Activated CD8-positive, alpha-beta T cell treated with anti-CD3 and anti-CD28 coated beads for 36 hours (primary cell): ENCODE measurements at places on chromosomes 16 and 17. TPM values are rescaled to one million over a fixed set of nuclear protein-coding genes. Genes with fewer than 3 reads are reported as not detected.

FBXO31 gene
- total RNA-seq, result 32.0 TPM

MYL11 gene
- total RNA-seq, result 0.87 TPM

HOXB4 gene
- total RNA-seq, result 2.0 TPM

GAS2L2 gene
- 0.34 TPM for total RNA-seq

RGS9 gene
- 1.9 TPM for total RNA-seq

SULT1A1 gene
- 17.4 TPM for total RNA-seq

CSH2 gene
- not detected for total RNA-seq

KRTAP9-4 gene
- total RNA-seq, result not detected

TNFRSF17 gene
- total RNA-seq, result not detected

SALL1 gene
- not detected for total RNA-seq

MMD gene
- 39.3 TPM for total RNA-seq

- no peak for DNase-seq
Observed at GRCh38 chr17:81379523-81379942, 15.7 kb upstream of the BAHCC1 start.

GRCh38 chr16:71722801-71723536, 1.5 kb downstream of the PHLPP2 start:
- peak; percentile 61 for DNase-seq

GRCh38 chr17:78258323-78259191, 27.1 kb downstream of the TMEM235 start:
- DNase-seq, result peak; percentile 80

DNA sequence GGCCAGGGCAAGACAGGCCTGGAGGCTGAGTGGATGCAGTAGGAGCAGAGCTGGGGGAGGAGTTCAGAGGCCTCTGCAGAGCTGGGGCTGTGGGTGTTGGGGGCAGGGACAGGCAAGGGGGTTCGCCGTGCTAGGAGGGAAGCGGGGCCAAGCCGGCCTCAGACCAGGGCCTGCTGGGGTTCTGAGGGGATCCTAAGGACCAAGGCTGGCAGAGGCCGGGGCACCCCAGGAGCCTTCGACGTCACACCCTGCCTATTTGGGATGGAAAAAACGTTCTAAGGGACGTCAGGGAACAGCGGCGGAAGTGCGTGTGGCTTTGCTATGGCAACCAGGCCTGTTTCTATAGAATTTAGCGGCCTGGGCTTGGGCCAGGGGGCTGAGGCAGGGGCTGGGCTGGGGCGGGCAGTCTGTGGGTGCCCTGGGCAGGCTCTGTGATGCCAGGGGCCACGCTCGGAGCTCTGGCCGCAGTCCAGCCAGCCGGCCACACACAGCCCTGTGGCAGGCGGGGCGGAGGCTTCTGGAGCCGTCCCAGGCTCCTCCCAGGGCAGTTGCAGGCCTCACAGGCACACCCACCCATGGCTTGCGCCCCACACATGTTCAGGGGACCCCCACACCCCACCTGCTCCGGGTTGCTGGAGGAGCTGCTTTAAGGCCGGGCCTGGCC, 3.7 kb downstream of the TRAF7 start:
- no peak for DNase-seq

GRCh38 chr16:89695086-89695874, 6.2 kb downstream of the SPATA2L start:
- DNase-seq, result no peak

DNA sequence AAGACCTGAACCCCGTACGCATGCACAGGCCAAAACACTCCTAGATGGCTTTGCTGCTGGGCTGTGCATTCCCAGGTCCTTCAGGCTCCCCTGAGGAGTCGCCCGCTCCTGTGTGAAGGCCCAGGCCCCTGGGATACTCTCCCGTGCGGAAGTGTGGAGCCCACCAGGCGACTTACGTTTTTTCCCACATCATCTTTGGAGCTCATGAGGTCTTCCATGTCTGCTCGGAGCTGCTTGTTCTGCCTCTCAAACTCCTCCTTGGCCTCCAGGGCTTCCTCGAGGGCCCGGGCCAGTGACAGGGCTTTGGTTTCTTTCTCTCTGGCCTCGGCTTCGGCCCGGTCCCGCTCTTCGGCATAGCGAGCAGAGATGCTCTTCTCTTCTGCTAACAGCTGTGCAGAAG, 56.4 kb downstream of the NDEL1 start:
- DNase-seq, result no peak

- no peak for DNase-seq
Observed at GRCh38 chr16:51524555-51525373, 373.7 kb upstream of the SALL1 start.

DNA sequence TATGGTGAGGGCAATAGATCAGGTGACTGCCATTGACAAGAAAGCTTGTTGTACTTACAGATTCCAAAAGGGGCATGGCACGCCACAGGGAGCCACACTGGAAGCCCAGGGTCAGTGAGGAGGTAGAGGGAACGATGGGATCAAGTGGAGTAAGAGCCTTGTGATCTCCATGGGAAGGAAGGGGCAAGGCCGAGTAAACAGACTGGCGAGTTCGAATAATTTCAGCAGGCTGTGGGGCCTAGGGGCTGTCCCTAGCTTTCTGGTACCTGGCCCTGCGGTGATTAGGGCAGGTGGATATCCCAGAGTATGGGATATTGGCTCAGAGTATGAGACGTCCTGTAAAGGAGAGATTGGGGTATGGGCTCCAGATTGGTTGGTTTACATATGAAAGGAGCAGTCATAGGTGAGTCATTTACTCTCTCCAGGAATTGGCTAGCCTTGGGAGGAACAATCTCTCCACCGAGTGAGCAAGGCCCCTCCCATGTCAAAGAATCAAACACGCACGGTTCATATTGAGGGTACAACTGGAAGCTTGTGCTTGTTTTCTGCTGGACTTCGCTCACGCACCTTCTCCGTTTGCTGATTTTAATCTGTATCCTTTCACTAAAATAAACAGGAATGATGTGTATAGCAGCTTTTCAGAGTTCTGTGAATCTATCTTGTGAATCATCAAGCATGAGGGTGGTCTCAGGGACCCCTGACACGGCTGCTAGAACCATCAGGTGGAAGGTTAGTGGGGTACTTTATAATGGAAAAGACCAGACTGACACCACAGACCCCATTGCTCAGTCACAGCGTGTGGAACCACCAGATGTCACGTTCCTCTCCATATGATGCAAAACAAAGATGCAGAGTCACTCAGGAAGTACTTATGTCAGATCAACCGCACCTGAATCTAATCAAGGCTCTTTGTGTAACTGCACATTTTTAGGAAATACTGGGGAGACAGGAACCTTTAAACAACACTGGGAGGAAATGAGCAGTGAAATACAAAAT, 27.9 kb downstream of the GABARAPL2 start:
- peak; percentile 46 for DNase-seq

GRCh38 chr16:11024333-11025053, 80.1 kb downstream of the CLEC16A start:
- DNase-seq, result no peak

GRCh38 chr17:77274096-77274845, 133.5 kb downstream of the SEC14L1 start:
- DNase-seq, result no peak

- no peak for DNase-seq
Observed at GRCh38 chr16:49260253-49260652, 21.4 kb downstream of the CBLN1 start.

DNA sequence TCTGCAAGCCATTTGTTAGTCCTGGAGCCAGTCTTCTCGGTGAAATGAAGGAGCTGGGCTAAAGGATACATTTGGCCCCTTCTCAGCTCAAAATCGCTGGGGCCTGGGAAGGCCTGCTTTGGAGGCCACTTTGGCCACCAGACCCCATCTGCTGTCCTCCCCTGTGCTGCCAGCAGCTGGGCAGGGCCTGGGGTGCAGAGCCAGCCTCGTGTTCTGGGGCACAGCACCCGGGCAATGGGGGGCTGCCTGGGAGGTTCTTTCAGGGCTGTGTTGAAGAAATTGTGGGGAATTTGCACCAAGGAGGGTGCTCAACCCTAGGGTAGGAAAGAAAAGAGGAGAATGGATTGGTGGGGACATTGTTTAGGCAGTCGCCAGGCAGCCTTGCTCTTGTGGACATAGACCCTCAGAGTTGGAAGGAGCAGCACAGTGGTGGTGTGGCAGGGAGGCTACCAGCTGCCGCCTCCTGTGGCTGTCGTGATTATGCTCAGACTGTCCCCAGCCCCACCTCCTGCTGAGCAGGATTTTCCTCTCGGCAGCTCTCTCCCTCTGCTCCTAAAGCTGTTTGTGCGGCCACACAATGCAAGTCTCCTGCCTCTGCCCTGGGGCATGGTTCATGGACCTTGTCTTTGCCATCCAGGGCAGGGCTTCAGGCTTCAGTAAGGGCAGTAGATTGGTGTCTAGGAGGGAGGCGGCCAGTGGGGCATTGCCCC, 174.8 kb downstream of the NTN1 start:
- no peak for DNase-seq

DNA sequence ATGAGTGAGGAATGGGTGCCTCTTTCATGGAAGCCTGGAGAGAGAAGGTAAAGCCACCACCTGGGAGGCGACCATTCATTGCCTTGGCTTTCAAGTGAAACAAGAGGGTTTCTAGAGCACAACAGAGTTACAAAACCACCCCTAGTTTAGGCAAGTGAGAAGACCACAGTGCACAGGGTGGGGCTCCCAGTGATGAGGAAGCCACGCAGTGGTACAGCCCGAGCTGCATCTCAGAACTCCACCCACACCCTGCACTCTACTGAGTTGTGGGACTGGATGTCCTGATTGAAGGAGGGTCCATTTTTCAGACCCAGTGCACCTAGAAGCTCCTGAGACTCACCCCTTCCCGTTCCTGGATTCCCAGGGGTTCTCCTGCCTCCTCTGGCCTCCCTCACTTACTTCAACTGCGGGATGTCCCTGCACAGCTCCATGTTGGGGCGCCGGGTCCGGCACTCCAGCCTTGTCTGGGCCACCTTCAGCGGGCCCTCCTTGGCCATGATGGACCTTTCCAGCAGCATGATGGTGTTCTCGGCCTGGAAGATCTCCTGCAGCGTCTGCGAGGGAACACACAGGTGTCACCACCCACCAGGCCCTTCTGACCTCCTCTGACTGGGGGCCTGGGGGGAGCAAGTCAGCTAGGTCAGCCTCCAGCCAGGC, 55.1 kb upstream of the EMP2 start:
- no peak for DNase-seq

GRCh38 chr16:8928467-8928957, 35.2 kb downstream of the USP7 start:
- DNase-seq, result peak; percentile 68
